CD4-positive, alpha-beta T cell treated with Interleukin-17A for 1 hour (primary cell): ENCODE measurements at places on chromosomes 7 and 10.
A peak's percentile ranks its signal among the peaks of the same experiment; 100 is the strongest.

GRCh38 chr10:4131407-4132215 lies 346.6 kb upstream of the KLF6 start:
- DNase-seq: peak; percentile 86

GRCh38 chr7:19816128-19816527 lies 42.7 kb upstream of the TMEM196 start:
- no peak for DNase-seq

DNA sequence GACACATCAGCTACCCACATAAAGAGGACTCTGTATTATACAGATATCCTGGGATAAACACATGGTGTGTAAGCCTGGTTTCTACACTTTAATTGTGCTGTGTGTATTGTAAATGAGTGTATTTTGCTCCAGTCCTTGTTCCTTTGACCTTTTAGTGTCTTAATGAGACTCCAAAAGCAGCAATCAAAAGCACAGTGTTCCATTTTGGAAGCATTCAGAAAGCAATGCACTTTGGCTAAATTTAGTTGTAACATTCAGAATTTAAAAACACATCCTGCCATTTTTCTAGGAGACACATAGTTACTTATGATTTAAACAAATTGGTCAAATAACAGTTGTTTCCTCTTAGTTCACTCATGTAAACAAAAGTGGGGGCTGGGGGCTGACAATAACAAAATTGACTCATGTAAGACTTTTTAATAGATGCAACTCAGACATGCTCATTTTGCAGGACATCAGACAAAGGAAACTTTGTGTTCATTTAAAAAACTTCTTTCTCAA lies 122.2 kb downstream of the GPR37 start:
- no peak for DNase-seq

- no peak for DNase-seq
These were observed 25.6 kb upstream of the TMEM26 start for GRCh38 chr10:61478621-61479312.

GRCh38 chr10:114520453-114520852 lies 116.2 kb upstream of the AFAP1L2 start:
- DNase-seq: no peak

GRCh38 chr7:1479287-1479686 lies 20.0 kb upstream of the MICALL2 start:
- DNase-seq: no peak

GRCh38 chr7:12814107-12814506 lies 126.7 kb downstream of the ARL4A start:
- DNase-seq: no peak

DNA sequence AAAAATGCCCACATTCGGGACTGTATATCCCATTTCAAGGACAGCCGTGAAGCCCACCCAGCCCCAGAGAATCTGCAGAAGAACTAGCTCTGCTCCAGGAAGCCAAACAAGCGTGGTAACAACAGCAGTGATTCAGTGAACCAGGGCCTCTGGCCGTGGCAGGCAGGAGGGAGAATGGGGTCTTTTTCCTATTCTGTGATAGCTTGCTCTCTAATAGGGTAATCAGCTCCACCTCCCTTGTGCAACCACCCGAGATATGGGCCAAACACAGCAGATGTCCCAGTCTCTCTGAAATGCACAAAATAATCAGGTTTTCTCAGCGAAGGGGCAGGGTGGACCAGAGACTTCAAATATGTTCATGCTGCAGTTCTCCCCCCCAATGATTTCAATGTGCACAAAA lies 35.8 kb downstream of the CHST15 start:
- no peak for DNase-seq

DNA sequence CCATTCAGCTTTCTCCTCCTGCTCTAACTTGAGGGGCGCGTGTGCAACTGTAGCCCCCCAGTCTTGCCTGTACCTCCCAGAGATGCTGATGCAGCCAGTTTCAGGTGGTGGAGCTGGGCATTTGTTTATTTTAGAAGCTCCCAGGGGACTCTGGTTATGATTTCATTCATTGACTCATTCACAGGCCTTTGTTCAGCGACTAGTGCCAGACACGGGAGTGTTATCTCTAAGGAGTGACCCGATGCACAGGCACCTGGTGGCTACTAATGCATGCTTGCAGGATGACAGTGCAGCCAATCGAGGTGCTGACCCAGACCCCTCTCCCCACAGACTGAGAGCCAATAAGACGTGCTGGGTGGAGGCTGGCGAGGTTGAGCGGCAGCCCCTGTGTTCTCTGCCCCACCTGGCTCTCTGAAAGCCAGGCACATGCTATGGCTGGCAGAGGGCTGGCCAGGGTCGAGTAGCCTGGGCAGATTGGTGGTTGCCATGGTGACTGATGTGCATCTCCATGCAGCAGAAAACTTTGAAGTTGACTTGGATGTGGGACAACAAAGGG lies 19.7 kb upstream of the SLC18A2 start:
- no peak for DNase-seq

GRCh38 chr10:4543938-4544533 lies 282.0 kb upstream of the AKR1E2 start:
- no peak for DNase-seq

- no peak for DNase-seq
These were observed 674 bp downstream of the AMZ1 start for GRCh38 chr7:2688409-2689342.

DNA sequence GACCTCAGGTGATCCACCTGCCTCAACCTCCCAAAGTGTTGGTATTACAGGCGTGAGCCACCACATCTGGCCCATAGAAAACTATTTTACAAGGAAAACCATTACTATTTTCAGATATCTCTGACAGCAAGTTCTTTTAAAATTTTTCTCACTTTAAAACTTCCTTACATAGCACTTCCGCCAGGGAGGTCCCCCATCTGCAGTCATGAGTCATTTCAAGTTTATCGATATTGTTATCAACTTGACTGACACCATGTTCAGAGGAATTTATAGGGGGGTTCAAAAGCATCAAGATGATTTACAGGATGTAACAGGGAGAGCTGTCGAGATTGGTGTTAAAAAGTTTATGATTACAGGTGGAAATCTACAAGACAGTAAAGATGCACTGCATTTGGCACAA lies 88.8 kb downstream of the NRBF2 start:
- DNase-seq: peak; percentile 48

- peak; percentile 30 for DNase-seq
These were observed 43.1 kb downstream of the KLF6 start for GRCh38 chr10:3741688-3742461.
